Naive thymus-derived CD4-positive, alpha-beta T cell (primary cell): ENCODE measurements at places on chromosomes 16 and 17. TPM values are rescaled to one million over a fixed set of nuclear protein-coding genes. Genes with fewer than 3 reads are reported as not detected.

DNA sequence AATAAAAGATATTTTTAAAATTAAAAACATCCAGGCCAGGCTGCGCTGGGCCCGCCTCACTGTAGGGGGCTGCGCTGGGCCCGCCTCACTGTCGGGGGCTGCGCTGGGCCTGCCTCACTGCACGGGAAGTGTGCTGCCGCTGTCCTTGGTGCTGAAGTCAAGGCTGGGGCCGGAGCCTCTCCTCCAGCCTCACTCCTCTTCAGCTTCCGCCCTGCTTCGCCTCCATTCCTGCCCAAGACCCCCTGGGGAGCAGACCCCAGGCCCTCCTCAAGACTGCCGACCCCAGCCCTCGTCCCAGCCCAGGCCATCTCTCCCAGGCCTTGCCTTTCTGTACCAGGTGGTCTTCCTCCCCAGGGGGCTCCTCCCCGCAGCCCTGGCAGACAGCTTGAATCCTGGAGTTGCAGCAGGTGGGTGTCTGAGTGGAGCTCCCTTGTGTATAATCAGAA is 26.2 kb downstream of the ENDOV start:
- H3K27me3 ChIP-seq, result no peaks in the 10 kb centered on the region
- H3K4me3 ChIP-seq, result no peak overlapping the region
- no peaks in the 10 kb centered on the region for H3K36me3 ChIP-seq
- no peaks in the 10 kb centered on the region for H3K4me1 ChIP-seq

GRCh38 chr17:32127158-32127897 is 15.0 kb upstream of the RHOT1 start:
- peak overlapping the region; percentile 89 for H3K27ac ChIP-seq
- H3K4me3 ChIP-seq, result peak overlapping the region; percentile 81
- DNase-seq, result peak; percentile 82
- H3K27me3 ChIP-seq, result no peaks in the 10 kb centered on the region

DNA sequence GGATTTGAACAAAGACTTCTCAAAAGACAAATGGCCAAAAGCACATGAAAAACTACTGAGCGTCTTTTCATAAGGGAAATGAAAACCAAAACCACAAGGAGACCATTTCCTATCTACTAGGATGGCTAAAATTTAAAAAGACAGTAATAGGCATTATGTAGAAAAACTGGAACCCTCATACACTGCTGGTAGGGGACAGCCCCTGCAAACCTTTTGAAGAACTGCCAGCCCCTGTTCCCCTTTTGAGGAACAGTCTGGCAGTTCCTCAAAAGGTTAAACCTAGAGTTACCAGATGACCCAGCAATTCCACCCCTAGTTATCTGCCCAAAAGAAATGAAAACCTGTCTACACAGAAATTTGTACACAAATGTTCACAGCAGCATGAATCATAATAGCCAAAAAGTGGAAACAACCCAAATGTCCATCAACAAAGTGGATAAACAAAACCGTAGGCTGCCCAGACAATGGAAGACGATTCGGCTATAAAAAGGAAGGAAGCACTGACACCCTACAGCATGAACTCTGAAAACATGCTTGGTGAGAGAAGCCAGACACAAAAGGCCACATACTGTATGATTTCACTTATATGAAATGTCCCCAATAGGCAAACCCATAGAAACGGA is 22.9 kb downstream of the CDIP1 start:
- peak overlapping the region; percentile 7 for H3K4me3 ChIP-seq
- no peak for DNase-seq
- peaks cover 30% of the 10 kb centered on the region for H3K4me1 ChIP-seq
- H3K27ac ChIP-seq, result peak overlapping the region; percentile 63
- H3K36me3 ChIP-seq, result peaks cover 35% of the 10 kb centered on the region
- no peaks in the 10 kb centered on the region for H3K27me3 ChIP-seq

DNA sequence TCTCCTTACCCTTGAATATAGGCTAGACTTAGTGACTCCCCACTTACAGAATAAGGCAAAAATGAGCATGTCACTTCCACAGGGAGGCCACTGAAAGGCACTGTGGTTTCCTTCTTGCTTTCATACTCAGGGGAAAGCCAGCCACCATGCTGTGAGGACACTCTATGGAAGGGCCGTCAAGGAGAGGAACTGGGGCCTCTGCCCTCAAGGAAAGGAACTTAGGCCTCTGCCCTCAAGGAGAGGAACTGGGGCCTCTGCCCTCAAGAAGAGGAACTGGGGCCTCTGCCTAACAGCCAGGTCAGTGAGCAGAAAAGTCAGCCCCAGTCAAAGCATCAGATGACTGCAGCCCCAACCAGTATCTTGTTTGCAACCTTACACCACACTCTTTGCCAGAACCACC is 30.1 kb downstream of the VPS35 start:
- no peaks in the 10 kb centered on the region for H3K4me1 ChIP-seq
- no peaks in the 10 kb centered on the region for H3K27me3 ChIP-seq
- no peak overlapping the region for H3K27ac ChIP-seq
- no peak overlapping the region for H3K4me3 ChIP-seq
- DNase-seq, result no peak

DNA sequence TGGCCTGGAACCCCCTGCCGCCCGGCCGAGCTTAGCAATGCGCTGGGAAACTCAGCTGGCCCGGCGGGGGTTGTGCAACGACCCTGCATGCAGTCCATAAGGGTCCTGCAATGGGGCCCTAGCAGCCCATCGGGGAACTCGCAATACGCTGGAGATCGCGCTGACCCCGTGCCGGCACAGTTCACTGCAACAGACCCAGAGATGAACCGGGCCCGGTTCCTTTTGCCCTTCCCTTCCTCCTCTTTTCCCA is 375 bp downstream of the SLC25A11 start:
- H3K4me3 ChIP-seq, result peak overlapping the region; percentile 89
- no peak for DNase-seq
- peaks cover 46% of the 10 kb centered on the region for H3K36me3 ChIP-seq
- no peaks in the 10 kb centered on the region for H3K27me3 ChIP-seq
- peak overlapping the region; percentile 89 for H3K27ac ChIP-seq
- H3K4me1 ChIP-seq, result peaks cover 44% of the 10 kb centered on the region

The KRTAP9-7 gene
- not detected for polyA plus RNA-seq

DNA sequence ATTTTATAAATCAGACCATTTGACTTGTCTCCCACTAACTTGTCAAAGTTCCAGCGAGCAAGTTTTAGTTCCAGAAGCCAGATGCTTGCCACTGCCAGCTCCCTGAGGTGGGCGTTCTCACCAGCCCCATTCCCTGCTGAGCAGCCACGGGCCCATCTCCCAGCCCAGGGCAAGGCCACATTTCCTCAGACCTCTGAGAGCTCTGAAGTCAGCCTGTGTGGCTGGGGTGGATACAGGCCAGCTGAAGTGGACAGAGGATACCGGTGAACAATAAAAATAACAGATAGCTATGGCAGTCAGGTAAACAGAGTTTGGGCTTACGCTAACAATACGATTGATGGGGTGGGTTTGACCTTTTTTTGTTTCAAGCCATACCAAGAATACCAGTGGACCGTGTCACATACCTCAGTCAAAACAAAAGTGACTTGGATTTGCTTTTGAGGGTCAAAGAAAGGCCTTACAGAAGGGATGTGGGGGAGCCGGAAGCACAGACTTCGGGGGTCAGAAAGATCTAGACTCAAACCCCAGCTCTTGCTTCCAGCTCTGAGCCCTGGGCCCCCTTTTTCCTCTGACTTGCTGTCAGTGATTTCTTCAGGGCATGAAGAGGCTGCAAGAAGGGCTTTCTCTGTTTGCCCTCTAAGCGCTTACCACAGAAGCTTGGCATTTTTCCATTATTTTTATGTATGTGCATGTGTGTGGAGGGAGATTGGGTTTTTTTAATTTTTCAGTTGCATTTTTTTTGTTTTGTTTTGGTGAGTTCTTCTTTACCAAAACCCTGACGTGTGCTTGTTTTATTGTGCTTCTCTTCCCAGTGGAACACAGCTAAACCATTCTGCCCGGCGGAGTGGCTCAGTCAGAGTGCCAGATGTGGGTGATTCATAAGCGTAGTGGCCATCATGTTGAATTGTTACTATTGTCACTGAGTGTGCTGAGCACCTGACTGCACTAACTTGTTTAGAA is 109.9 kb downstream of the GNAO1 start:
- DNase-seq, result no peak
- H3K4me3 ChIP-seq, result no peak overlapping the region
- H3K36me3 ChIP-seq, result no peaks in the 10 kb centered on the region
- H3K27ac ChIP-seq, result no peak overlapping the region
- H3K27me3 ChIP-seq, result no peaks in the 10 kb centered on the region

GRCh38 chr16:80846275-80846674 is 41.9 kb upstream of the CDYL2 start:
- H3K4me3 ChIP-seq, result no peak overlapping the region
- no peaks in the 10 kb centered on the region for H3K36me3 ChIP-seq
- no peaks in the 10 kb centered on the region for H3K27me3 ChIP-seq

GRCh38 chr16:11576427-11577289 is 10.1 kb downstream of the LITAF start:
- H3K27ac ChIP-seq, result peak overlapping the region; percentile 10
- H3K4me3 ChIP-seq, result no peak overlapping the region
- DNase-seq, result no peak

- no peaks in the 10 kb centered on the region for H3K36me3 ChIP-seq
- H3K27ac ChIP-seq, result no peak overlapping the region
- H3K27me3 ChIP-seq, result no peaks in the 10 kb centered on the region
- H3K4me1 ChIP-seq, result no peaks in the 10 kb centered on the region
These were observed 153.0 kb upstream of the FOXF1 start for GRCh38 chr16:86357303-86357702.

GRCh38 chr17:34883106-34884000 is 77.9 kb downstream of the CCT6B start:
- no peak overlapping the region for H3K27ac ChIP-seq
- H3K36me3 ChIP-seq, result no peaks in the 10 kb centered on the region
- peaks cover 2% of the 10 kb centered on the region for H3K27me3 ChIP-seq

The TMEM100 gene
- not detected for polyA plus RNA-seq

DNA sequence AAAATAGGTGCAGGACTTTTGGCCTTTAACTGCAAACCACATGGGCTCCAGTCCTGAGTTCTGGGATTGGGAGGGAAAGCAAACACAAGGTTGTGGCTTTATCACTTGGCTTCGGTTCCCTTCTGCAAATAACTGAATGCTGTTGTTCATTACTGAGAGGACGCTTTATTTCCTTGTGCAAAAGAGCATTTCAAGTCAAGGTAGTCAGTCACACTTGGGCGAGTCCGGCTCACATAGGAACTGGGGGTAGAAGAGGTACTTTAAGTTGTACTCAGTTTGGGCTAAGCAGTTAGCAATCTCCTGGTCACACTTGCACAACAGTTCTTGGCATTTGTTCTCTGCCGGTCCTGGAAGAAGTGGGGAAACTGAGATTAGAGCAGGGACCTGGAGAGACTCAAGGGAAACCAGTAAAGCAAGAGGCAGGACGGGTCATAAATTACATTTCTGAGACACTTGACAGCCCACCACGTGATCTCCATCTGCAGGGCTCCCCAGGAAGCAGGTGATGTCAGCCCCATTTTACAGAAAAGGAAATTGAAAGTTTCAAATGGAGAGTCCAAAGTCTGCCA is 21.6 kb downstream of the PLA2G10 start:
- no peaks in the 10 kb centered on the region for H3K36me3 ChIP-seq
- no peak for DNase-seq
- no peak overlapping the region for H3K4me3 ChIP-seq
- no peaks in the 10 kb centered on the region for H3K4me1 ChIP-seq

The EVPL gene
- polyA plus RNA-seq, result 0.08 TPM

- no peaks in the 10 kb centered on the region for H3K4me1 ChIP-seq
- DNase-seq, result no peak
- H3K36me3 ChIP-seq, result no peaks in the 10 kb centered on the region
- H3K4me3 ChIP-seq, result no peak overlapping the region
- H3K27ac ChIP-seq, result no peak overlapping the region
- no peaks in the 10 kb centered on the region for H3K27me3 ChIP-seq
These were observed 146.1 kb upstream of the HSBP1 start for GRCh38 chr16:83661656-83662055.

- peaks cover 10% of the 10 kb centered on the region for H3K4me1 ChIP-seq
- H3K36me3 ChIP-seq, result no peaks in the 10 kb centered on the region
- no peak overlapping the region for H3K27ac ChIP-seq
- no peak for DNase-seq
These were observed 20.9 kb downstream of the HLF start for GRCh38 chr17:55285340-55286301.

DNA sequence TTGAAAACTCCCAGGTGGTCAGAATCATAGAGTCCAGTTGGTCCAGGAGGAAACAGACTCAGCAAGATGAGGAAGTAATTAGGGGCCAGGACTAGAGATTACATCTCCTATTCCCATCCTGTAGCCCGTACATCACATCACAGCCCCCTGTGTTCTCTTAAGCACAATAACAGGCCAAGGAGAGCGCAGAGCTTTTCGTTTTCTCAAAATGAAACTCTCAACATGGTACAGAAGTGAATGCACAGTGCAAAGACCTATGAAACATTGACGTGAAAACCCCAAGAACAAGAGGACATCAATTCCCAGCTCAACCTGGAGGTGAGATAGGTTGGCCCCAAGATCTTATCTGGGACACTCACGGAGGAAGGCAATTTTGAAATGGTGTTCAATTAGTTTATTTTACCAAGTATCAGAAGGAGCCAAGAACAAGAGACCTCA is 9.0 kb downstream of the PIK3R5 start:
- peaks cover 9% of the 10 kb centered on the region for H3K36me3 ChIP-seq
- no peak for DNase-seq
- no peaks in the 10 kb centered on the region for H3K27me3 ChIP-seq
- H3K27ac ChIP-seq, result peak overlapping the region; percentile 70

DNA sequence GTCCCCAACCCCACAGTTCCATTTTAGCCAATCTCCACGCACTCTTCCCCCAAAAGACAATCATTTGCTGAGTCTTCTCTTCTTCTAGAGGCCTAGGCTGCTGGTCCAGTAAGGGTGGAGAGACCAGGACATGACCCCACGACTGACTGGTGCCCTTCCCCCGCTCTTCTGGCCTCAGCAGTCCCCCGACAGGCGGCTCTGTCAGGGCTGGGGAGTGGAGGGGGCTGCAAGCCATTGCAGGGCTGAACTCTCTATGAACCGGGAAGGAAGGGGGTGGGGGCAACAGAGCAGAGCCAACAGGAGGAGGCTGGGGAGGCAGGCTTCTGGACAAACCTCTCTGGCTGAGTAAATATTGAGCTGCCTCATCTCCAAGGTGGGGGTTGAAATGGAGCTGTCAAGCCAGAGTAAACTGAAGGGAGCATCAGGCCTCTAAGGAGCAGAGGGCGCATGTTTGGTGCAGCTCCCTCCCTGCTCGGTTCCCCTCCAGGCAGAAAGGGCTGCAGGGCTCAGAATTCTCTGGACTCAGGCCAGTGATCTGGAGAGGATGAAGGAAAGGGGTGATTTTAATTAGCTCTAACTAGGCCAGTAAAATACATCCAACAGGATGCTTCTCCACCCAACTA is 8.7 kb downstream of the HOXB1 start:
- no peak overlapping the region for H3K27ac ChIP-seq
- H3K36me3 ChIP-seq, result no peaks in the 10 kb centered on the region
- no peak overlapping the region for H3K4me3 ChIP-seq
- H3K27me3 ChIP-seq, result no peaks in the 10 kb centered on the region
- DNase-seq, result no peak
- H3K4me1 ChIP-seq, result peaks cover 10% of the 10 kb centered on the region

DNA sequence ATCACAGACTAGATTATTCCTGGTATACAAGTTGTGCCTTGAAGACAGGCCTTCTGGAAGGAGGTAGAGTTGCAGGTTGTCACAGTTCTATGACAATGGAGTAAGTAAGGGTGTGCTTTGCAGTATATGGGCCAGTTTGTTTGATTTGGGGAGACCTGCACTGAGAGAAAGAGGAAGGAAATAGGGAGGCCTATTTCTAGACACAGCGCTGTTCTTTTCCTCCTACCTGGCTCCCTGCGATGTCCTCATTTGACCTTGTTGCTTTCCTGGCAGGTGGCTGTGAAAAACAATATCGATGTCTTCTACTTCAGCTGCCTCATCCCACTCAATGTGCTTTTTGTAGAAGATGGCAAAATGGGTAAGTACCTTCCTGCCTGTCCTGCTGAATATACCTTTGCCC is 22.5 kb upstream of the RASL10B start:
- H3K4me3 ChIP-seq, result no peak overlapping the region
- no peak for DNase-seq
- H3K36me3 ChIP-seq, result peaks cover 5% of the 10 kb centered on the region
- H3K27me3 ChIP-seq, result no peaks in the 10 kb centered on the region
- H3K4me1 ChIP-seq, result no peaks in the 10 kb centered on the region
- H3K27ac ChIP-seq, result no peak overlapping the region
